ENCODE measurements at places on chromosomes 12 and 14.
A peak's percentile ranks its signal among the peaks of the same experiment; 100 is the strongest.

DNA sequence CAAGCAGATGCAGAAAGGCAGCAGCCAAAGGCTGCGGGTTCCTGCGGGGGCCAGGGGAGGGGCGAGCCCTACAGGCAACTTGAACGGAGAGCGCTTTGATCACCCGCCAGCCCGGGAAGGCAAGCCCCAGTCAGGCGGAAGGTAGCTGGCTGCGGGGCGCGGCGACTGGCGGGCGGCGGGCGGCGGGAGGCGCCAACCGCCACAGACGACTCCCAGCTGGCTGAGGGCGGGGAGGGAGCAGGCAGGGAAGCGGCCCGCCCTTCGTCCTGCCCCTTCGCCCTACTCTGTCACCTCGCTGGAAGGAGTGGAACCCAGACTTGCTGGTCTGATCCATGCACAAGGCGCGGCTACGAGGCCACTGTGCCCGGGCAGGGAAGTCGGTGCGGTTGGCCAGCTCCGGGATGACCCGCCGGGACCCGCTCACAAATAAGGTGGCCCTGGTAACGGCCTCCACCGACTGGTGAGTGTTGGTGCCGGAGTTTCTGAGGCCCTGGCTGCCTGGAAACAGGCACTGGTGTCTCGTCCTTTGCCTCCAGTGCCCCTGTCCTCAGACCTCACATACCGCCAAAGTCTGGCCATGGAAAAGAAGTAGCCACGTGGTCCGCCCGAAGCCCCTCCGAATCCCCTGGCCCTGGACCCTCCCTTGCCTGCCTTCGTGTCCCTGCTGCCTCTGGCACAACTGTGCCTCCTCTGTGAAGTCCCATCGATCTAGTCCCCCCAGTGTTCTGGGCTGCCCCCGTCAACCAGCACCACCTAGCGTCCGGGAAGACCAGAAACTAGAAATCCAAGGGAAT, 15.4 kb upstream of the CARMIL3 start:
- DNase-seq: peak; percentile 52

- no peak for DNase-seq
Observed at GRCh38 chr12:62930546-62931425, 4.2 kb downstream of the PPM1H start.

- no peak for DNase-seq
Observed at GRCh38 chr14:36505892-36506731, 13.9 kb downstream of the NKX2-1 start.

DNA sequence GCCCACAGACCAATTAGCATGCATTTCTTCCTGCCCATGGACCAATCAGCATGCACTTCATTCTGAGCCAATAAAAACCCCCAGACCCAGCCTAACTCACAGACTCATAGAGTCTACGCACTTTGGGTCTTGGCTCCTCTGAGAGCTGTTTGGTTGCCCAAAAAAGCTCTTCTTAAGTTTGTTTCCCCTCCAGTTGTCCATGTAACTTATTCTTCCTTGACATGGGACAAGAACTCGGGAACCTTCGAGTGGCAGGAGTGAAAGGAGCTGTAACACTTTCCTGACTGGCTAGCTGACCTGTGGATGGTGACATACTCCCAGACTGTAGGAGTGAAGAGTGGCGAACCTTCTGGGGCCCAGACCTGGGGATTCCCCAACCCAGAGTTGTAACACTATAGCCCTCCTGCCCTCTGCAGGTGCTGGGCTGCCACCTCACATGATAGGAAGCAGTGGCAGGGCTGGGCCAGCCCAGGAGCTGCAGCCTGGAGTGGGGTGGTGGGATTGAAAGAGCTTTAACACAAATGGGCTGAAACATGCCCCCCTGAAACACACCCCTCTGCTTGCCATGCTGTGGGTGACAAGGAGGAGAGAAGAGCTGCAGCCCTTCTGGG, 4.4 kb upstream of the BTBD7 start:
- DNase-seq: no peak

- DNase-seq: no peak
Observed at GRCh38 chr12:53224061-53224896, 7.7 kb downstream of the RARG start.

- no peak for DNase-seq
Observed at GRCh38 chr12:109768901-109769670, 55.5 kb downstream of the FAM222A start.

- peak; percentile 32 for DNase-seq
Observed at GRCh38 chr12:46675736-46676135, 150.1 kb downstream of the SLC38A4 start.

DNA sequence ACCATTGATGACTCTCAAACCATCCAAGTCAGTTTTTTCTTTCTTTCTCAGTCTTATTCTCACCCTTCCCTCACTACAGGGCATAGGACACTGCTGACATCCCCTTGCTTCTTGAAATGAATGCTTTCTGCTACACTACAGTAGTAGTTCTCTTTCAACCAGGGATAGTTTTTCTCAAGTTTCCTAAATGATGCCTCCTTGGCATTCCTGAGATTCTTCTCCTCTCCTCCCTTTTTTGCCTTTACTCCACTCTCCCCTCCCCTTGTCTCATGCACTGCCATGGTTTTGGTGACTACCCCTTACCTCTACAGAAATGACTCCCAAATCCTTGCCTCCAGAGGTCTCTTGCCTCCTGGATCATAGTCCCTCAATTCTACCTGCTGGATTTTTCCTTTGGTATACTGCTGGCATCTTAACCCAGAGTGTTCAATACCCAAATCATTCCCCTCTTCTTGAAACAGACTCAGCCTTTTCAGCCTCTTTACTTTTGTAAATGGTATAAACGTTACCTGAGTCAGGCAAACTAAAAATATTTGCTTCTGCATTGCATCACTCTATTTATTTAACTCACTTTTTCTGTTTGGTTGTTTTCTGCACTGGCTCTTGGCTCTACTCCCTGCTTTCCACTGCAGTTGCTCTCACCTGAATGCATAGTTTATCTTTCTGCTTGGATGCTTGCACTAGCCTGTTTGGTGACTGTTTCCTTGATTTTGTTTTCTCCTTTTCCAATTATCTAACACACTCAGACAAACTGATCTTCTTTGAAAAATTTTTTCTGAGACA, 211.6 kb upstream of the IGF1 start:
- DNase-seq: no peak

DNA sequence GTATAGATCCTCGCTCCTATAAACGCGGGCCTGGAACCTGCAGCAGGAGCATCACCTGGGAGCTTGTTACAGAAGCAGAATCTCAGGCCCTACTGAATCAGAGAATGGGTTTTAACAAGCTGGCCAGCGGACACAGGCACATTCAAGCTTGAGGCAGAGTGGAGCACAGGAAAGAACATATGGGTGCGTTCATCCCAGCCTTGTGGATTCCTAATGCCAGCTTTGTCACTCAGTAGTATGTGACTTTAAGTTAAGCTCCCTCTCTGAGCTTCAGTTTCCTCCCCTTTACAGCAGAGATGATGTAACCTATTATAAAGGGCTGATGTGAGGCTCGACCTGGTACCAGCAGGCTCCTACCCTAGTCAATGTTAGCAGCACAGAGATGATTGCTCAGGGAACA, 204.9 kb downstream of the ZFP36L1 start:
- DNase-seq: no peak

DNA sequence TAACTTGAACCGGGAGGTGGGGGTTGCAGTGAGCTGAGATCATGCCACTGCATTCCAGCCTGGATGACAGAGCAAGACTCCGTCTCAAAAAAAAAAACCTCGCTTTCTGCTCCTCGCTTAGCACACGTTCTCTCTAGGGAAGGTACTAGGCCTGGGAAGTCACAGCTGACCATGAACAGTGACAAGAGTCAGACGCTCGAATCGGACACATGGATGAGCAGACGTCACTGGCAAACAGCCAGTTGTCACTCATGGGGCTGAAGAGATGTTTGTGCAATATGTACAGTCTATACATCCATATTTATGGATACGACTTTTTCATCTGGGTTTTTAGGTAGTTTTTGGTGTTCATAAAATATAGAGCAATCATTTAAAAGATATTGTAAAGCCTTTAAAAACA, 19.4 kb downstream of the TCHP start:
- no peak for DNase-seq

- peak; percentile 3 for DNase-seq
Observed at GRCh38 chr12:78088391-78088832, 257.7 kb downstream of the NAV3 start.

DNA sequence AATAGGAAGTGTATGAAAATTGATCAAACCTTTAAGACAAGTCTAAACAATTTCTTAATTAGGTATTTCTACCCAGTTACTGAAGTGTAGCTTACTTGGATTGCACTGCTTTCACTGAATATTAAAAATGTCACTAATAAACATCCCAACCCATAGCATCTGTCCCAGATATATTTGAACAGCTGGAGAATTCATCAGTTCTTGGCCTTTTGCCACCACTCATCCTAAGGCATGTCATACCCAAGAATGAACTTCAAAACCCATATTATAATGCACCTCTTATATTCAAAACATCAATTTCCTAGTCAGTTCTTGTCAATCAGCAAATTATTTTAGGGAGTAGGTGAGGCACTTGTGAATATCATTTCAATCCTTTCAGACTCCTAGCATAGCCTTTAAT, 392.3 kb downstream of the PAWR start:
- no peak for DNase-seq

- DNase-seq: no peak
Observed at GRCh38 chr12:71661977-71662530, 1.6 kb downstream of the ZFC3H1 start.

- no peak for DNase-seq
Observed at GRCh38 chr12:75965661-75966060, 65.9 kb downstream of the PHLDA1 start.

Data from AML-193 (cell line).